AG04449 (cell line): ENCODE measurements at places on chromosomes 1 and 21.

DNA sequence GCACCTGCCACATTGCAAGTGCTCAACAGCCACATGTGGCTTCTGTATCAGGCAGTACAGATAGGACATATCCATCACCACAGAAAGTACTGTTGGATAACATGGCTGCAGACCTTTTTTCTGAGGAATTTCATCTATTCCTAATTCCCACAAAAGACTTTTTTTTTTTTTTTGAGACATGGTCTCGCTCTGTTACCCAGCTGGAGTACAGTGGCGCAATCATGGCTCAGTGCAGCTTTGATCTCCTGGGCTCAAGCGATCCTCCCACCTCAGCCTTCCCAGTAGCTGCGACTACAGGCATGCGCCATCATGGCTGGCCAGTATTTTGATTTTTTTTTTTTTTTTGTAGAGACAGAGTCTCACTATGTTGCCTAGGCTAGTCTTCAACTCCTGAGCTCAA is 33.3 kb downstream of the YARS1 start:
- DNase-seq, result no peak

- DNase-seq, result no peak
Measured at GRCh38 chr1:81387446-81387845, 413.3 kb upstream of the ADGRL2 start.

GRCh38 chr1:198560161-198560560 is 19.7 kb upstream of the ATP6V1G3 start:
- no peak for DNase-seq

DNA sequence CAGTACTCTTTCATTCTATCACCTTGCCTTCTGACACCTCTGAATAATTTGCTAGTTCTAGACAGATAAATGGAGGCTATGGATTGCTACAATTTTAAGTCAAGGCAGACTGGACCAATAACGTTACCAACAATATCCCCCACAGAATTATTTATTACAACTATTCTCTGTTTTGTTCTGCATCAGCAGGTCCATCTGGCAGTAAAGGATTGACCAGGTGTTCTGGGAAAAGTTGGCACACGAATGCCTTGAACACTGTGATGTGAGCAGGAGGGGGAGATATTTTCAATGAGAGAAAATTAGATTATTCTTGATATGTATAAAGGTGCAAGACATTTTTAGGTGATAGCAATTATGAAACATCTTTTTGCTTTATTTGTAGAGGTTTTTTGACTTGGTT is 718.8 kb upstream of the TMPRSS15 start:
- no peak for DNase-seq

- DNase-seq, result no peak
Measured at GRCh38 chr1:175839779-175840669, 96.6 kb upstream of the TNR start.

- DNase-seq, result no peak
Measured at GRCh38 chr1:236845830-236846229, 50.7 kb downstream of the MTR start.

GRCh38 chr1:215226757-215227156 is 144.2 kb downstream of the KCNK2 start:
- no peak for DNase-seq

DNA sequence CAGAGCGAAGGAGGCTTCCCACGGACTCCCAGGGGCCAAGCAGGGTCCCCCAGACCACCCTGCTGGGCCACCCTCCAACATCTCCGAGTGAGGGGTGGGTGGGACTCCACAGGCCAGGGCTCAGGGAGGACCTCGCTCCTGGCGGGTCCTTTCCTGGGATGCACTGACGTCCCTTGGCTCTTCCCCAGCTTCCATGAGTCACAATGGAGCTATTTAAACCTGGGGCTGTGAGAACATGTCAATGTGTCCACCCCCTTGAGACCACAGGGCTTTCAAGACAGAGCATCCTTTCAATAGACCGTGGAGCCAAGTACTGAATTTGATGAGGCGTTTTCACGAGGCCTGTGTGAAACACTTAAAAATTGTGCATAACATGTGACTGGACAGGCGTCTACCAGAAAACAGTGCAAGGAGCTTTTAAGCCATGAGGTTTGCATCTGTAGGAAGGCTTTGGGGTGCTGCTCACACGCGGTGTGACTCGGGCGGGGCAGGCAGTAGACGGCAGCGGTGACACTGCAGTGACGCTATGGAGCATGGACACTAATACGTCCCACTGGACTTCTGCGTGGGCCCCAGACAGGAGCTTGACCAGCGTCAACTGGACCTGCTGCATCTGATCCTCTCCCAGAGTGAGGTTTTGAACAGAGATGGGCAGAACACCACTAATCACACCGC is 24.1 kb upstream of the NPHP4 start:
- no peak for DNase-seq

DNA sequence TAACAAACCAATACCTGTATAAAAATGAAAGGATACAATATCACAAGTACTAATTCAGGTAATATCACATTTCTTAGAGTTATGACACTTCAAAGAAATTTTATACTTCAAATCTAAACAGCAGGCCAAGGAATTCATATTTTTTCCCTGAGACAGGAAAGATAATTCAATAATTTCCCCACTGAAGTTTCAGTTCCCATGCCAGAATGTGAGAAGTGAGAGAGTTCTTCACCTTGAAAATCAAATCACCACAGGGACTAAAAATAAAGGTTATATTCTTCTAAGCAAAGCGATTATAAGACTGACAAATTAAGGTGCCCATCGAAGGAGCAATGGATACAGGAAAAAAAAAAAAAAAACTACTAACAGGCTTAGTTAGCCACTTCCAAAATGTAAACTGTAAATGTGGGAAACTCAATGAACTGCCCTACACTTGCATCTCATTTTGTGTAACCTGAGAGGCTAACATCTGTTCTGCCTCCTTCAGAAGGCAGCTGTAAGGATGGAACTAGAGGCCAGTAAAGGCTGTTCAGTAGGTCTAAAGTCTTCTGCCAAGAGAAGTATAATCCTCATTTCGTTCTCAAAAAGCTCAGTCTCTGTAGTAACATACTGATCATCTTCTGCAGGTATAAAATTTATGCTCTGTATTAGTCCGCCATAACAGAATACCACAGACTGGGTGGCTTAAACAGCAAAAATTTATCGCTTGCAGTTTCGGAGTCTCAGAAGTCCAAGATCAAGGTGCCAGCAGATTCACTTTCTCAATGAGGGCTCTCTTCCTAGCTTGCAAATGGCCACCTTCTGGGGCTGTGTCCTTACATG is 127.8 kb downstream of the RERE start:
- DNase-seq, result no peak

DNA sequence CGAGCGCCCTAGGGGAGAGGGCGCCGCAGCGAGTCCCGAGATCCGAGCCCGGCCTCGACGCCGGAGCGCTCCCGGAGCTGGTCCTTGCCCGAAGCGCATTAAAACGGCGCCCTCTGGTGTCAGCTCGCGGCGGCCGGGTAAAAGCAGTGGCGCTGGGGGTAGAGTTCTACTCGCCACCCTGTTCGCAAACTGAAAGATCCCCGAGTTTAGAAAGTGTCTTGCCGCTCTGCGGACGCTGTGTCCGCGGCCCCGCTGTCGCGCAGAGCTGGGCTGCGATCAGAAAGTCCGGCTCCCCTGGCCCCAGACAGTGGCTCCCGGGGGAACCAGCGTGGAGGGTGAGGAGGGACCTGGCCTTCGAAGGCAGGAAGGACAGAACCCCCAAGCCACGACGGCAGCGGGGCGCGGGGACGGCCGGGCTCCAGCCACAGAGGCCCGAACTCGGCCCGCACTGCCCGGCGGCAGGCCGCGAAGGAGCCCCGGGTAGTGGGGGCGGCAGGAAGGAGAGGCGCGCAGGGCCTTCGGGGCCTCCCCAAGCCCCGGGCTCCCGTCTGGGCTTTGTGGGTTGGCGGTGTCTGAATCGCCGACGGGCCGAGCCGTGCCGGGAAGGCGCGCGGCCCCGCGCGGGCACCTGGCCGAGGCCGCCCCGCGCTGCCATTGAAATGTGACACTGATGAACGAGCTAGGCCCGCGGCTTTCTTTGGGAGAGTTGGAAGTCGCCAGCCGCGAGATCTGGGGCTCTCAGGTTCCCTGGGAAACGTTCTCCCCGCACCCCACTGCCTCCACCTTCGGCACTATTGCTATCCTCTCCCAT is 39.1 kb upstream of the NFIA start:
- DNase-seq, result no peak

- DNase-seq, result no peak
Measured at GRCh38 chr1:182656842-182657397, 27.5 kb downstream of the RGS8 start.

GRCh38 chr1:31911994-31912780 is 26.0 kb downstream of the PTP4A2 start:
- no peak for DNase-seq
